Vagina (tissue), 2 donors: ENCODE measurements at places on chromosomes 2 and 18.

GRCh38 chr2:68052717-68053422 lies 9.9 kb downstream of the C1D start:
- DNase-seq: no peak
- no peaks in the 10 kb centered on the region for H3K36me3 ChIP-seq
- H3K27me3 ChIP-seq: no peaks in the 10 kb centered on the region
- H3K4me3 ChIP-seq: no peak overlapping the region
- H3K27ac ChIP-seq: no peak overlapping the region

DNA sequence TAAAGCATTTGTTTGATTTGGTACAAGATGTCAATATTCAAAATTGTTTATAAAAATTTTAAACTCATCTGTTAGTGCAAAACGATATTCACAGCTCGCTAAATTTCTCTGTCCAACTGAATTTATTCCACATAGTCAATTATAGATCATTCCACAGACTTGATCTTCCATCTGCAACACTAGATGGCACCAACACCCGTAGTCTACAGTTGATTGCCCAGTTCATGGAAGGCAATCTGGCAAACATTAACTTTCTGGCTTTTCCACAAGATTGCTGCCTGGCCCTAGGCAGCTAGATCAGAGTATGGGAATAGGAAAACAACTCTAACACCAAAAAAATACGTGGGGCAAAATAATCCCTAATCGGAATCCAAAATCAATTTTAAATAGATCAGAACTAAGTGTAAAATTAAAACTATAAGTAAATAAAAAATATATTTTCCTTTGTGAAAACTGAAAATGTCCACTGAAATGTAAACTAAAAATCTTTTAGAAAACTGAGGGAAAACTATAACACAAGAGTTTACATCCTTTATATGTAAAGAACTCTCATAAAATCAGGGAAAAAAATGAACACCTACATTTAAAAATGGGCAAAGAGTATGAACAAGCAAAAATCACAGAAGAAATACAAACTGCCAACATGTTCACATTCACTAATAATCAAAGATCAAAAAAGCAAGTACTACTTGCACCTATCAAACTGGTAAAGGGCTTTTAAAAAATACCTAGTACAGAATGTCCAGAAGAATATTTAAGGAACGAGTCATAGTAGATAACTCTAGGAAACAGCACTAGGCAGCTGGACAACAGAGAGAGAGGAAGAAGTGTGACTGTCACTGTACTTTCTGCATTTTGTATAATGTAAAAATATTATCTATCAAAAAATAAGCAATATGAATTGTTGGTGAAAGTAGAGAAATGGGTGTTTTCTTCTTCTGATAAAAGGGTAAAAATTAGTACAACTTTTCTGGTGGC lies 35.0 kb downstream of the RTN4 start:
- H3K4me3 ChIP-seq: no peak overlapping the region
- no peaks in the 10 kb centered on the region for H3K36me3 ChIP-seq
- H3K27me3 ChIP-seq: no peaks in the 10 kb centered on the region

GRCh38 chr2:129880309-129880708 lies 99.2 kb upstream of the RAB6C start:
- no peaks in the 10 kb centered on the region for H3K36me3 ChIP-seq
- H3K27me3 ChIP-seq: no peaks in the 10 kb centered on the region
- peak; percentile 54 for DNase-seq
- no peak overlapping the region for H3K27ac ChIP-seq

DNA sequence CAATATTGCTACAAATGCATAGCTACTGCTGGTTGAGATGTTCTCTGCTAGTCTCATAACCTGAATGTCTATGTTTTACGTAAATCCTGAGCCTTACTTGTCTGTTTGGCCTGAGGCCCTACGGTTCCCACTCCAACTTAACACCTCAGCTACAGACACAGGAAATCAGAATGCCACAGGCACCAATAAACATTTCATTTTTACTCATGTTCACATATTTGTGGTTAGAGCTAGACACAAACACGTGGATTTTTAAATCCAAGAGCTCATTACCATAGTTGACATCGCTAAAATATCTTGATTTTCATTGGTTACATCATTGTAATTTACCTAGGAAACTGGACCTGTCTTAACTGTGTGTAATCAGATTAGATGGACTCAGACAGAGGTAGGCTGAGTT lies 263.8 kb upstream of the CDH19 start:
- DNase-seq: no peak
- H3K36me3 ChIP-seq: no peaks in the 10 kb centered on the region
- no peaks in the 10 kb centered on the region for H3K27me3 ChIP-seq
- no peaks in the 10 kb centered on the region for H3K4me1 ChIP-seq

GRCh38 chr18:9750606-9751304 lies 42.7 kb downstream of the RAB31 start:
- H3K27me3 ChIP-seq: no peaks in the 10 kb centered on the region
- no peaks in the 10 kb centered on the region for H3K36me3 ChIP-seq
- peak overlapping the region; percentile 6 for H3K27ac ChIP-seq
- peaks cover 13% of the 10 kb centered on the region for H3K4me1 ChIP-seq
- no peak overlapping the region for H3K4me3 ChIP-seq

DNA sequence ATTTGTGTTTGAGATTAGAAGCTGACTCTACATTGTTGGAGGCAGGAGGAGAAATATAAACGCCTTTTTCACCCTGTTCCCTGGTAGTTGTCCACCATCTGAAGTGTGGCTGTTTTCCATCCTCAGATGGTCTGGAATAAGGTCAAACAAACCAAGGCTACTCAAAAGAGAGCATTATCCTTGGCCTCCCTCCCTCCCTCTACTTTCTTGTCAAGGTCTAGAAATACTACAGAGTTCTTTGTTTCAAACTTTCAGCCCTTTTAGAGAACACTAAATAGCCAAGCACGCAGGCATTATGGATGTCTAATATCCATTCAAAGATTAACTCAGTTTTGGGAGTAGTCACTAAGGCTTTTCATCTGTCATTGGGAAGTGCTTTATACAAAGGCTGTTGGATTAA lies 215.8 kb upstream of the ITGA4 start:
- no peak for DNase-seq

GRCh38 chr2:117065912-117066311 lies 748.6 kb upstream of the DDX18 start:
- H3K27me3 ChIP-seq: no peaks in the 10 kb centered on the region
- no peak overlapping the region for H3K27ac ChIP-seq
- DNase-seq: no peak
- H3K36me3 ChIP-seq: no peaks in the 10 kb centered on the region

DNA sequence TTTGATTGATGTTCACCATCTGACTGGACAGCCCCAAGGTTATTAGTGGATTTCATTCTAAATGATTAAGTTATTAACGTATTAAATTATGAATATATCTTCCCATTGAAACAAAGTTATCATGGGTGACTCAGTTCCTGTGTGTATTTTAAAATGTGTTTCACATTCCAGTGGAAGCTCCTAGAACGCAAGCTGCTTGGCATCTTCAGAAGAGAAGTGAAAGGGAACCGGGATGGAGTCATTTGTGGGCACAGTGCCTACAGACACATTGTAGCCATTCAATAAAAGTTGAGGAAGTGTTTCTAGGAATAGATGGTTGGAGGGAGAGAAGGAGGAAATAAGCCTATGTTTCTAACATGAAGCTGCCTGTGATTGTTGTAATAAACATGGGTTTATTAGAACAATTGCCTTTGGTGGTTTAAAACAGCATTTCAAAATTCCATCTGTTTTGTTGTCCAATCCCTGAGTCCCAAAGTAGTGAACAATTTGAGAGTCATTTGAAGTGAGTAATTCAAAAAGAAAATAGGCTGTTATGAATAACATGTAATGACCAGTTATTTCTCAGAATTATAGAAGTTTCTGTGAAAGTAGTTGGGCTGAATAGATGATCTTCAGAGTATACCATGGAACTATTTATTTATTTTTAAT lies 143.5 kb downstream of the PKP4 start:
- no peak overlapping the region for H3K27ac ChIP-seq
- no peak for DNase-seq
- H3K4me3 ChIP-seq: no peak overlapping the region
- peaks cover 18% of the 10 kb centered on the region for H3K4me1 ChIP-seq
- no peaks in the 10 kb centered on the region for H3K36me3 ChIP-seq
- no peaks in the 10 kb centered on the region for H3K27me3 ChIP-seq

- DNase-seq: no peak
- no peaks in the 10 kb centered on the region for H3K27me3 ChIP-seq
- H3K36me3 ChIP-seq: no peaks in the 10 kb centered on the region
- H3K4me1 ChIP-seq: no peaks in the 10 kb centered on the region
- H3K27ac ChIP-seq: no peak overlapping the region
Observed at GRCh38 chr2:157887946-157888345, 11.8 kb upstream of the ACVR1 start.

GRCh38 chr2:48560546-48561209 lies 30.7 kb downstream of the STON1 start:
- H3K27ac ChIP-seq: no peak overlapping the region
- H3K4me1 ChIP-seq: peaks cover 9% of the 10 kb centered on the region
- no peak for DNase-seq
- H3K4me3 ChIP-seq: no peak overlapping the region
- H3K27me3 ChIP-seq: no peaks in the 10 kb centered on the region
- H3K36me3 ChIP-seq: no peaks in the 10 kb centered on the region

- H3K27ac ChIP-seq: no peak overlapping the region
- H3K4me1 ChIP-seq: no peaks in the 10 kb centered on the region
- H3K27me3 ChIP-seq: no peaks in the 10 kb centered on the region
- no peak for DNase-seq
Observed at GRCh38 chr18:45749918-45750689, 26.1 kb downstream of the SLC14A1 start.
